ENCODE measurements at places on chromosomes 7 and 10.

GRCh38 chr10:48358162-48358561 is 51.7 kb downstream of the MAPK8 start:
- DNase-seq: no peak

DNA sequence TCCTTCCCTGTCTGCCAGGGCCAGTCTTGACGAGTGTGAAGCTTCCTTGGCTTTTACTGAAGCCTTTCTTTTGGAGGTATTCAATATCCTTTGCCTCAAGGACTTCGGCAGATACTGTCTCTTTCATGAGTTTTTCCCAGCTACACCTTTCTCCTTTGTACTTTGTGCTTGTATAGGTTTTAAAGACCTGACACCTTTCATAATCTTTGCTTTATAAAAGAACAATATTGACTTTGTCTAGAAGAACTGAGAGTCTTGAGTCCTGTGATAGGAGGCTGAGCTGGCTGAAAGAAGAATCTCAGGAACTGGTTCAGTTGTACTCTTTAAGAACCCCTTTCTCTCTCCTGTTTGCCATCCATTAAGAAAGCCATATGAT is 41.3 kb upstream of the CC2D2B start:
- no peak for DNase-seq

DNA sequence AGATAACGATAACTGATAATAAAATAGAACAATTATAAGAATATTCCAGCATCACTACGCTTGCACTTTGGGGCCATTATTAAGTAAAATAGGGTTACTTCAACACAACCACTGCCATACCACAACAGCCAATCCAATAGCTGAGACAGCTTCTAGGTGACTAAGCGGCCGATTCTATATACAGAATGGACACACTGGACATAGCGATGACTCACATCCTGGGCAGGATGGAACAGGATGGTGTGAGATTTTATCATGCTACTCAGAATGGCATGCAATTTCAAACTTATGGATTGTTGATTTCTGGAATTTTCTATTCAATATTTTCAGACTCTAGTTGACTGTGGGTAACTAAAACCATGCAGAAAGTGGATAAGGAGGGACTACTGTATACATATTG is 920.9 kb downstream of the LRMDA start:
- DNase-seq: no peak

- DNase-seq: no peak
Observed at GRCh38 chr7:153604-154003, 38.8 kb upstream of the FAM20C start.

DNA sequence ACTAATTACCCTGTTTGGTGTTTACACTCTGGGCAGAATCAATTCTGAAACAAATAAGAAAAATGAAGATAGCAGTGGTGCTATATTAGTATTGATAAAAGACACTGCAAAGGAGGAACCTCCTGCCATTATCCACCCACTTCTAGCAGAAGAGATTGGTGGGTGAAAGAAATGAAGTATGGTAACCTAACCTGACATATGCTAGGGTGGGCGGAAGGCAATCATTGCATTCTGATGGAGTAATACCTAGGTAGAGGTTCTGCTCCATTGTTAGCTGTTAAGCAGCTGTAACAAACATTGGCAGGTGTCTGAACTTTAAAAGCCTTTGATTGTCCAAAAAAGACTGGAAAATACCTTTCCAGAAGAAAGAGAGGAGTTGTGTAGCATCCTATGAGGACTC is 95.9 kb downstream of the OTUD1 start:
- DNase-seq: no peak

- no peak for DNase-seq
Observed at GRCh38 chr10:60714233-60714632, 64.0 kb upstream of the CDK1 start.

GRCh38 chr7:77738871-77739270 is 42.6 kb downstream of the RSBN1L start:
- no peak for DNase-seq

GRCh38 chr7:81839708-81840369 is 70.0 kb upstream of the HGF start:
- no peak for DNase-seq

GRCh38 chr10:34389801-34390200 is 425.3 kb downstream of the PARD3 start:
- DNase-seq: no peak

DNA sequence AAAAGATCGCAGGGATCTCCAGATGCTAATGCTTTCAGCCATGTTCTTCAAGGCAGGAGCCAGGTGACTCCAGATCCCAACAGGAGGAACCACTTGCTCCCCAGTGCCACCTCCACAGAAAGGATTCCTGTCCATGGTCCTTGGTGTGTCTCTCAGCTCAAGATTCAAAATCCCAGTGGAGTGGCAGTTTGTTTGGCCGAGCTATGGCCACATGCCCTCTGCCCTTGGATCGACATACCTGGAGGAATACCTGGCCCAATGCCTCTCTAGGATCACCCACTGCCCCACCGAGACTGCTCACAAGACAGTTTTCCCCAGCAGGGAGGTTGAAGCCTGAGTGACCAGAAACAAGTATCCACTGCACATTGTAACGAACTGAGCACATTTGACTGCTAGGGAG is 3.9 kb upstream of the GPRIN2 start:
- no peak for DNase-seq

DNA sequence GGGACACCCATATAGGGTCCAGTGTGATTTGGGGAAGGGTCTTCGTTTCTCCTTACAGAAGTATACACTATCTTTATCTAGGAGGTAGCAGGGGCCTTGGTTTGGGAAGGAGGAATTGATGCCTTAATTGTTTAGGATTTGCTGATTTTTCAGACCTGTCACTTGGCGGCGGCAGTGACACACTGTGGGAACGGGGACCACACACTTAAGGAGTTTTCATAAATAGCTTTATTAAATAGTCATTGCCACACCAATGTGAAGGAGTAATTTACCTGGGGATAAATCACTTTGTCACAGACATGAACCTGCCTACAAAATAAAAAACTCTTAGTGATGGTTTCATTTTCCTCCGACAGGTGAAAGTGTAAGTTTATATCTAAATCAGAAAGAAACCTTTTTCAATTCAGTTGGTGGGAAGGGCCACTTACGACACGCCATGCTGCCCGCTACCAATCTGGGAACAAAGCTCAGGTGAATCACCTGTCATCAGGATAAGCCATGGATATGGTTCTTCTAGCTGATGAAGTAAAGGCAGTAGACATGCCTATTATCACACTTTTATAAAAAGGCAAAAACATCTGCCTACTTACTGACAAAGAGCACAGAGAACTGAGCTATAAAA is 12.3 kb upstream of the ENO4 start:
- DNase-seq: peak; percentile 27

GRCh38 chr10:35112571-35112970 is 14.1 kb upstream of the CREM start:
- DNase-seq: no peak

GRCh38 chr7:94405506-94405905 is 10.8 kb downstream of the COL1A2 start:
- no peak for DNase-seq

DNA sequence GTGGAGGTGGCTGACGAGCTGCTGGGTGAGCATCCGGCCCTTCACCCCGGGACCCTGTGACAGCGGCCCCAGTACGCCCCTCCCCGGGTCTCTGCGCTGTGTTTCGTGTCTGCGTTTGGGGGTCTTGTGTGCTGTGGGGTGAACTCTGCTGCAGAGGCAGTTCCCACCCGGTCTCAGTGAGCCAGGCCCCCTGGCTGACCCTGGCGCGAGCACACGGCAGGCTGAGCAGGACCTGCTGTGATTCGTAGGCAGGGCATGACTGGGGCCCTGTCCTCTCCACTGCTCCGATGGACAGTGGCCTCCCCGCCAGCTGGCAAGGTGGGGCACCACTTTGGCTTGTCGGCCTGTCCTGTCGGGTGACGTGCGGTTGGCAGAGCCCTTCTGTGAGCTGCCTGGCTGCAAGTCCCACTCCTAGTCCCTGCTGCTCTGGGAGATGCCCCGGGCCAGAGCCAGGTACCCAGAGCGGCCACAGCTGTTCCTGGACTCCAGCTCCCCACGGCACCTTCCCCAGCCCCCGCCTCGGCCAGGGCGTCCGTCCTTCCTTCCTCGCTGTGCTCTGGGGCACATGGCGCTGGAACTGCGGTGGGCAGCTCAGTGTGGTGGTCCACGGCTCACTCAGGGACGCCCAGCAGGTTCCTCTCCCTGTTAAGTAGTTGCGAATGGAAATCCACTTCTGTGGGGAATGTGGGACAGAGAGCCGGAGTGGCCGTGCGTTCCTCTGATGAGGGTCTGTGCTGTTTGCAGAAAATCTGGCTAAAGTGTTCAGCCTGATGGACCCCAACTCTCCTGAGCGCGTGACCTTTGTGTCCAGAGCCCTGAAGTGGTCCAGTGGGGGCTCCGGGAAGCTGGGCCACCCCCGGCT is 10.5 kb downstream of the GET4 start:
- no peak for DNase-seq

DNA sequence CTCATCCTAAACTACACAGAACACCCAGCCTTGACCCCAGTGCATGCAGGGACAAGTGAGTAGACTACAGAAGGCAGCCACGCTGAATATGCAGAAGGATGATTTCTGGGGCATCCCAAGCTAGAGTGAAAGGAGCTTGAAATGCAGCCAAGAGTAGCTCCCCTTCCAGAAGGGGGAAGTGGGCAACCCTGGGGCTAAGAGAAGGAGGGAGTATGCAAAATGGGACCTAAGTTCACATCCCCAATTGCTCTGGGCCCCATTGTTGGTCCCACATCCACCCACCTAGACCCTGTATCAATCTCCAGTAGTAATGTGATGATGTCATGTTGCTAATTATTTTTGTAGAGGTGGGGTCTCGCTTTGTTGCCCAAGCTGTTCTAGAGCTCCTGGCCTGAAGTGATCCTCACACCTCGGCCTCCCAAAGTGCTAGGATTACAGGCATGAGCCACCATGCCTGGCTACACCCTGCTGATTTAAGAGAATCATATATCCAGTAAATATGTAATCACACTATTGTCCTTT is 5.6 kb upstream of the PSTK start:
- peak; percentile 9 for DNase-seq

DNA sequence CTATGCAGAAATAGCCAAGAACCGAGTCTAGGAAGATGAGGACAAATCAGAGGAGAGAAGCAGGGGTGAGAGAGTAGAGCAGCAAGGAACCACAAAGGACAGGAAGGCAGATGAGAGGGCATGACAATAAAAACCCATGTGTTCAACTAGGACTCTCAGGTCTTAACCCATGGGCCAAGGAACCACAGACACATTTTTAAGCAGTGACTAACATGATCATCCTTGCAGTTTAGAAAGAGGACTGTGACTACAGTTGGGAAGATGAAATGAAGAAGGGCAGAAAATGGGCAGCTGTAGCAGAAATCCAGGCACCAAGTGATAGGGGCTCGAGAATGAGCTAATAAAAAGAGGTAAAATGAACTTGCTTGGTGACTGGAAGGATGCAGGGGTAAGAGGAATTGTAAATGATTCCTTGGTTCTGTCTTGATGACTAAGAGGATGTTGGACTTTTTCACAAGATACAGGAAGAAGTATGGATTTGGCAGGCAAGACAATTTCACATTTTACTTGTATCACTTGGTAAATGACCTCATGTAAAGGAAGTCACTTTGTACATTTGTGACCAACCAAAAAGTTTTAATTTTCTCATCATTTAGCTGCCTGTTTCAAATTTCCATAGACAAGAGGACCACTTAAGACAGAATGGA is 22.8 kb downstream of the SGMS1 start:
- no peak for DNase-seq

GRCh38 chr7:45684910-45685618 is 110.9 kb downstream of the ADCY1 start:
- no peak for DNase-seq

DNA sequence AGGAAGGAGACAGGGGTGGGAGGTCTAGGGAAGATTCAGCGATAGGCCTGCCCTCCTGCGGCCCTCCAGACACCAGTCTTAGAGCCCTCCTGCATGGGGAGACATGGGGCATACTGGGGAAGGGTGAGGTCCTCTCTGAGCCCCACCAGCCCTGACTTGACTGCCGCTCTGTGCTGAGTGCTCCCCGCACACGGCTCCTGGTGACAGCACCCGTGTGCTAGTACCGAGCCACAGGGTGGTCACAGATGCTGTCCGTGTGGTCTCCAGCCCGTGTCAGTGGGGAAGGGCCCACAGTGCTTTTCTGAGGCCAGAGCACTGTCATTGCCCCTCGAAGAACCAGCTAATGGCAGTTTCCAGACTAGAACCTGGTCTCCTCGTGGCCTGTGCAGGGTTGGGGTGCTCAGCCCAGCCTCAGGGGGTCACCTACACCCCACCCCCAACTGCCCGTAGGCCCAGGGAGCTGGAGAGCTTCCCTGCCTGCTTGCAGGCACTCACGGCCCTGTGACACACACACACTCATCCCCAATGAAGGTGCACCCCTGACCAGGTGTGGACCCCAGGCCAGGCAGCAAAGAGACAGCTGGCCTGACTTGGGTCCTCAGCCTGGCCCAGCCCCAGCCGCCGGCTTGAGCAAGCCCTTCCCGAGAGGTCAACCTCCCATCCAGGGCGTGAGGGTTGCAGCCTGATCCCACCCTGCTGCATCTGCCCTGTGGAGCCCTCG is 86.0 kb upstream of the RET start:
- DNase-seq: no peak

- DNase-seq: no peak
Observed at GRCh38 chr10:11846542-11846941, 23.4 kb downstream of the PROSER2 start.

DNA sequence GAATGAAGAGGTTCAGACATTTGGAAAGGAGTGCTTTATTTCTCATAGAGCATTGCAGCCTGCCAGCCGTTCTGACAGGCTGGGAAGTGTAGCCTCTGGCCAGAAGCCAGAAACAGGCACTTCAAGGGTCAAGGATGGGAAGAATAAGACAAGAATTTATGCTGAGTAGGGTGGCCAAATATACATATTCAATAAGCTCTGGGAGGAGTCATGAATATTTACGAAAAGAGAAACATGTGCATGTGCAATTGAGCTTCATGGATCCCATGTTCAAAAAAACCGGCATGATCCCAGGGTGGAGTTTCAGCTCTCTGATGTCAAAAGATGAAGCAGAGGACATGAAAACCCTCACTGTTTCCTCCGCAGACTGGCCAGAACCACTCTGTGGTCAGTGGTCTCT is 32.9 kb downstream of the TLX1 start:
- no peak for DNase-seq

DNA sequence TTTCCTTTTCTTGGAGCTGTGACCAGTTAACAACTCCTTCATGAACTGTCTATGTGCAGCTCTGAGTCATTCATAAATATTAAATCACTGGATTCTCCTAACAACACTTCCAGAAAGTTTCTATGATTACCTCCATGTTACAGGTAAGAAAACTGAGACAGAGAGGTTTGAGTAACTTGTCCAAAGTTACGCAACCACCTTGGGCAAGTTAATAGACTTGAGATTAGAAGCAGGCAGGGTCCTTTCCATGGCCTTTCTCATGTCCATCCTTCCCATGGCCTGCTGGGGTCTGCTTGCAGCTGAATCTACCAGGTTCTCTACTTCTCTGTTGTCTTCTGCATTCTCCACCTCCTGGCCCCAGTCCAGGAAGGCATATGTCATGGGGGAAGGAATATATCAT is 648.8 kb upstream of the MKI67 start:
- no peak for DNase-seq

- no peak for DNase-seq
Observed at GRCh38 chr7:150476285-150476684, 25.9 kb downstream of the GIMAP8 start.
